ENCODE measurements at places on chromosomes 4 and X.

DNA sequence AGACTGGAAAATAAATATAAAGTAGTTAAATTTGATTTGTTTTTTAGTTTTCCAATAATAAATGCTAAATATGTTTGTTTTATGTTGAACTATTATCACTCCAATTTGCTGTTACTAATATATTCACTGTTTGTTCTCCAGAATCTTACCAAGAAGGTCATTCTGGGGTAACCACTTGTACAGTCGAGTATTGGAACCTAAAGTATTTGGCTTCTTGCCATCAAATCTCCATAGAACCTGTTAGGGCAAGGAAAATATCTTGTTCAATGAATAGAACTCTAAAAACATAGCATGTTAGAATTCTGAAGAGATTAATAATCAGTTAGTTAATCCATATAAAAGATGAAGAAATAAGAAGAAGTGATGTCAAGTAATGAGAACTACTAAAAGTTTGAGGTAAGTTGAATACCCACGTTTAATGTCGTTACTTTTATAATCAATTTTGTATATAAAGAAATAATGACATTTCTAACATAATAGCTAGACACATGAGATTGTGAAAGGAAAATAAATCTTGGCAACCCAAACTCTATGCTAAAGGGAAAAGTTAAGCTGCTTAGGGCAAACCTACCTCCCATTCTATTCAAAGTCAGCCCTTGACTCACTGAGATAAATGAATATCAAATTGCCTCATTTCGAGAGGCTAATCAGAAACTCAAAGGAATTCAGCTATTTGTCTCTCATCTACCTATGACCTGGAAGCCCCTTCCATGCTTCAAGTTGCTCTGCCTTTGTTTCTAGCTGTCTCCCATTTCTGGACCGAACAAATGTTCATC, 15.3 kb downstream of the UGT2B15 start:
- no peak for DNase-seq

DNA sequence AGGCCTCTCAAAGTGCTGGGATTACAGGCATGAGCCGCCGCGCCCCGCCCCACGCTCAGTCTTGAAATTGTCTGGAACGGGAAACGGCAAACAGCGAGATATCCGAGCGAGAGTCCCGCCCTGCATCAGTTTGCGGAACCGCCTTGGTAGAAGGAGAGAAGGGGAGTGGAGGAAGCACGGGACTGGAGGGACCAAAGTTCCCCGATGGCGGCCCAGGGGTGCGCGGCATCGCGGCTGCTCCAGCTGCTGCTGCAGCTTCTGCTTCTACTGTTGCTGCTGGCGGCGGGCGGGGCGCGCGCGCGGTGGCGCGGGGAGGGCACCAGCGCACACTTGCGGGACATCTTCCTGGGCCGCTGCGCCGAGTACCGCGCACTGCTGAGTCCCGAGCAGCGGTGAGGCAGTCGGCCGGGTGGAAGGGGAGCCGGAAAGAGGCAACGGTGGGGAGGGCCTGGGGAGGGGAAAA, at the start of gene BST1:
Gene BST1, plus strand, starts transcription at position 125 of the 463 bp plus-strand sequence. Its CDS starts 80 bp downstream, at position 205.
- no peak for DNase-seq

DNA sequence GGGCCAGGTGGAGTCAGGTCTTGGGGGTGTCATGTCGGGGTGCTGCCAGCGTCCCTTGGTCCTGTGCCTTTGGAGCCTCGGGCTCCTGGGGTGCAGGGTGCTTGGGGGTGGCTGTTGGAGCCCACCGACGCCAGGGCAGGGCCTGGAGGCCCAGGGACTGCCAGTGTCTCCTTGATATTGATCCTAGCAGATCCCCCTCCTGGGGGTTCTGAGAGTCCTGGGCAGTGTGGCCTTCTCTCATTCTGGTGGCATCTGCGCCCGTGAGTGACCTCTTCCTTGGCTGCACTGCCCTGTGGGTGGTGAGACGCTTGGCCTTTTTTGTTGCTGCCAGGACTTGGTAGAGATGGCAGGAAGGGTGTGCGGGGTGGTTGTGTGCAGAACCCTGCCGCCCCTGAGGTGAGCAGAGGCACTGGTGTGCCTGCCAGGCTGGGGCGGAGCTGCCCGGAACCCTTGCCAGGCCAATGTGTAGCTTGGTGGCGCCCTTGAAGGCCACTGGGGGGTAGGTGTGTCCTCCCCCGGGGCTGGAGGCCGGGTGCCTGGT, 7.0 kb downstream of the NAT8L start:
- no peak for DNase-seq

DNA sequence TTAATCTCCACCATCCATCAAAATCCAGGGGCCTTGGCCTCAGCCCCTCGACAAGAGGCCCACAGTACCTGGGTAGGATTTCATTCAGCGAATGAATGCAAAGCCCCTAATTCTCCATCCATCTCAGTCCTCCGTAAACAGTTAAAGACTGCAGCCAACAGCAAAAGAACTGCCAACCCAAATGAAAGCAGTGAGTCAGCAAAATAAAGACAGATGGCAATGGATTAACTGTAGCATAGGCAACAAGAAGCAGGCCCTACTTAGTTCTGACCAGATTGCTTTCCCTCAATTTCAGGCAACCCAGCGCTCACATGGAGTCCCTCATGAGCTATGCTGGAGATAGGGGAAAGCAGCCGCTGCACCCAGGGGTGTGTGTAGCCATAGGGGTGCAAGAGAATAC, 21.4 kb downstream of the PLAC1 start:
- no peak for DNase-seq

DNA sequence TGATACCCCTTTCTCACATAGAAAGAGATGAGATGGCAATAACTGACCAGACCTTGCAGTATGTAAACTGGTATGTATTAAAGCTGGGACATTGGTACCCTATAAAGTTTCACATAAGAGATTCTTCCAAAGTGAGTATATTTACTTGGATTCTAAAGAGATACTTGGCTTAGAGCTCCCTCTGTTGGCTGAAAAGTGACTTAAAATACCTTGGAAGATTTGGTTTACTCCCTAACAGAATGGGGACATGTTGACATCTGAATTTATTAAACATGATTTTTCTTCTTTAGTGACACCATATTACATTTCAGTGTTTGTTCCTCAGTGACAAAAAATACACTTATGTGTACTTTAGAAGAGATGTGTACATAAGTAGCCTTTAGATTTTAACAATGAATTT, 47.9 kb upstream of the RGN start:
- no peak for DNase-seq

GRCh38 chr4:126023896-126024295, 709.1 kb downstream of the FAT4 start:
- no peak for DNase-seq
